ENCODE measurements at places on chromosomes 5 and 9.

- no peak for DNase-seq
Observed at GRCh38 chr9:13991395-13991794, 322.5 kb downstream of the NFIB start.

- DNase-seq = no peak
Observed at GRCh38 chr5:79005151-79005550, 20.0 kb upstream of the ARSB start.

DNA sequence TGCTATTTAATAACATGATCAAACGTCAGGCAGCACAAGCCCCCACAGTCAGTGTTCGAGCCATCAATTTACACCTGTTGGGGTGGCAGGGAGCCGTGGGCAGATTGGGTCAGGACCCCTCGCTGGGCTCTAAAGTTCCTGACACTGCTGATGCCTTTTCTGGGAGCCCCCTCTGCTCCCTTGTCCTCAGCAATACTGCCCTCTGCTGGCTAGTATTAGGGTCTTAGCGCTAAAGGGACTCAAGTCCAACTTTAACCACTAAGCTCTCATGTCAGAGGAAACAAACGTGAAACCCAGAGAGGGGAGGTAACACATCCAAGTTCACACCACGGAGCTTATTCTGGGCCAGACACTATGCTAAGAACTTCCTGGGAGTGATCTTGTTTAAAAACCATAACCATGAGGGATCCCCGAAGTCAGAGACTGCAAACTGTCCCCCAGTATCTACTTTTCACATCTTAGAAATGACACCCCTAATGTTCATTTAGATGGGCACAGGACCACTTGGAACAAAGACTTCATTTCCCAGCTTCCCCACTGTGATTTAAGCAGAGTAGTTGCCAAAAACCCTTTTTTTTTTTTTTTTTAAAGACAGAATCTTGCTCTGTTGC is 20.4 kb downstream of the ANKS6 start:
- DNase-seq = peak; percentile 40

- no peak for DNase-seq
Observed at GRCh38 chr5:162289489-162289888, 221.9 kb downstream of the GABRG2 start.

- DNase-seq = no peak
Observed at GRCh38 chr5:137192293-137192743, 306.8 kb downstream of the SPOCK1 start.

Data from Calu3 (cell line).